ENCODE measurements at places on chromosomes 11 and 22.

- no peak for DNase-seq
These were observed 11.7 kb downstream of the SEC14L3 start for GRCh38 chr22:30460147-30460546.

DNA sequence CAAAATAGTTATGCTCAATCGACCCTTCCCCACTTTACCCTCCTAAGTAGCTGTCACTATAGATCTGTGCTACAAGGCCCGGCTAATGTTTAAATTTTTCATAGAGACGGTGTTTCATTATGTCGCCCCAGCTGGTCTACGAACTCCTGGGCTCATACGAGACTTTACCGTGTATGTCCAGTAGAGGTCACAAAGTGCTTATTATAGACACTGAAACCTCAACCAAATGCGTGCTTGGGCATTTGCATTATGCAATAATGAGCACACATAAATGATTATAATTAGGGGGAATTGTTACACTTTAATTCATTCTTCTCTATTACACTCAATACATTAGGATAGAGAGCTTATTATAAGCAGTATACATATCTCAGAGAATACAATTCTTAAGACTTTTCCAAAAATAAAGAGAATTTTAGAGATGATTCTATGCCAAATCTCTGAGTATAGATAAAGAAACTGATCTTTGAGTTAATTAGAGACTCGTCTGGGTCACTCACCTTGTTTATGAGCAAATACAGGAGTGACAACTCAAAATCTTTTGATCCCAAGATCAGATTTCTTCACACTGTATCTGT, 12.5 kb upstream of the MRPL16 start:
- DNase-seq, result peak; percentile 14

DNA sequence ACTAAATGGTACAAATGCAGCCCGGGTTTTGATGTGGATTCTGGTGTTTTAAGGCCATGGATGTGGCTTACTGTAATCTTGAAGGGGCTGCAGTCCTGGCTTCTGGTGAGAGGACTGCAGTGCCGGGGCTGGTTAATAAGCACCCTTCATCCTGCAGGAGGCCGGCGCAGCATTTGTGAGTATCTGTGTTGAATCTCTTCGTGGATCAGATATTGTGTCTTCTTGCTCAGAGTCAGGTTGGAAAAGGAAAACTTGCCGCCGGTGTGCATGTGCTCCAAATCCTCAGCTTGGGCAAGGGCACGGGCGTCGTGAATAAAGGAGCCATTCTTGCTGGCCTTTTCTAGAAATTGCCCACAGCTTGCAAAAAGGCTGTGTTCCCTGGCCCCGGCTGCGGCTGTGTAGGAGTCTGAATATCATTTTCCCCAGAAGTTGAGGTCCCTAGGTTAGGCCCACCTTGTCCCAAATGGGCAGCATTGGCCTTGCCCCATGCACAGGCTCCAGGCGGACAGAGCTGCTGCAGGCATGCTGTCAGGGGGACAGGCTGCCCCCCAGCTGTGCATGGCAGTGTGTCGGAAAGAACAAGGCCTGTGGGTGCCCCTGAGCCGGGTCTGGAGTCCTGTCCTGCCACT, 28.9 kb upstream of the PARVB start:
- DNase-seq, result no peak

GRCh38 chr11:61161190-61162091, at the start of gene VPS37C:
TSS of gene VPS37C (minus strand) at chr11:61161426. CDS start at chr11:61138829, 22,597 bp downstream.
- peak; percentile 80 for DNase-seq

DNA sequence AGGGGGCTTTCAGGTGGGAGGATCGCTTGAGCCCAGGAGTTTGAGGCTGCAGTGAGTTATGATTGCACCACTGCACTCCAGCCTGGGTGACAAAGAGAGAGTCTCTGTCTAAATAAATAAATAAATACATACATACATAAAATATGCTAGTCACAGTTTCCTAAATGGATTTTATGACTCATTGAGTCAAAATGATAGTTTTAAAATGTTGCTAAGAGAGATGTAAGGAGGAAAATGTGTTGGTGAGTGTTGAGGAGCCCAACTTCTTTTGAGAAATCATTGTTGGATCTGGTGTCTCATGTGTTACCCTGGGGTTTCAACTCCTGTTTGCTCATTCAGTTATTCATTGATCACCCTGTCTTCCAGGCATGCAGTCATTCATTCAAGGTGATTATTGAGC, 21.0 kb downstream of the PARVB start:
- no peak for DNase-seq
